HS-27A (cell line): ENCODE measurements at places on chromosomes 2 and 18.

DNA sequence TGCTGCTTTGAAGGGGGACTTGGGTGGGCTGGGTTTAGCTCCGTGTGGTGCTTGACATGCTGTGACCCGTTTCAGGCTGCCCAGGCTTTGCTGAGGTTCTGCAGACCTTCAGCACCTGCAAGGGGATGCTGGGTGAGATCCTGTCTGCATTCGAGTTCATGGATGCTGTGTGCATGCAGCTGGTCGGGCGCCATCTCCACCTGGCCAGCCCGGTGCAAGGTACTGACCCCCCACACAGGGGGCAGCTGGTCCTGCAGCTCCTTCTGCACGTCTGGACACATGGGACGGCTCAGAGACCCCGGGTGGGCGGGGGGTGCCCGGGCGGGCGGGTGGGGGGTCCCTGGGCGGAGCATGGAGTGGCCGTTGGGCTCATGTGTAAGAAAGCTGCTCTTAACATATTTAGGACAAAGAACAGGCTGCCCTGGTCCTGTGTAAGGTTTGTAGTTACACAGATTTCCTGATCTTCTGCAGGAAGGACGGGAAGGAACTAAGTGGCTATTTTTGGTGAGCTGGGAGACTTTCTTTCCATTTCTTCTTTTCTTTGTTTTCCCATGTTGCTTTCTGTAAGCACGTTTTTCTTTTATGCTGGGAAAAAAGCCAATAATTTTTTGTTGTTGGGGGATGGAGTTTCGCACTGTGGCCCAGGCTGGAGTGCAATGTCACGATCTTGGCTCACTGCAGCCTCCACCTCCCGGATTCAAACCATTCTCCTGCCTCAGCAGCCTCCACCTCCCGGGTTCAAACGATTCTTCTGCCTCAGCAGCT lies 15.8 kb downstream of the D2HGDH start:
- no peak for DNase-seq

DNA sequence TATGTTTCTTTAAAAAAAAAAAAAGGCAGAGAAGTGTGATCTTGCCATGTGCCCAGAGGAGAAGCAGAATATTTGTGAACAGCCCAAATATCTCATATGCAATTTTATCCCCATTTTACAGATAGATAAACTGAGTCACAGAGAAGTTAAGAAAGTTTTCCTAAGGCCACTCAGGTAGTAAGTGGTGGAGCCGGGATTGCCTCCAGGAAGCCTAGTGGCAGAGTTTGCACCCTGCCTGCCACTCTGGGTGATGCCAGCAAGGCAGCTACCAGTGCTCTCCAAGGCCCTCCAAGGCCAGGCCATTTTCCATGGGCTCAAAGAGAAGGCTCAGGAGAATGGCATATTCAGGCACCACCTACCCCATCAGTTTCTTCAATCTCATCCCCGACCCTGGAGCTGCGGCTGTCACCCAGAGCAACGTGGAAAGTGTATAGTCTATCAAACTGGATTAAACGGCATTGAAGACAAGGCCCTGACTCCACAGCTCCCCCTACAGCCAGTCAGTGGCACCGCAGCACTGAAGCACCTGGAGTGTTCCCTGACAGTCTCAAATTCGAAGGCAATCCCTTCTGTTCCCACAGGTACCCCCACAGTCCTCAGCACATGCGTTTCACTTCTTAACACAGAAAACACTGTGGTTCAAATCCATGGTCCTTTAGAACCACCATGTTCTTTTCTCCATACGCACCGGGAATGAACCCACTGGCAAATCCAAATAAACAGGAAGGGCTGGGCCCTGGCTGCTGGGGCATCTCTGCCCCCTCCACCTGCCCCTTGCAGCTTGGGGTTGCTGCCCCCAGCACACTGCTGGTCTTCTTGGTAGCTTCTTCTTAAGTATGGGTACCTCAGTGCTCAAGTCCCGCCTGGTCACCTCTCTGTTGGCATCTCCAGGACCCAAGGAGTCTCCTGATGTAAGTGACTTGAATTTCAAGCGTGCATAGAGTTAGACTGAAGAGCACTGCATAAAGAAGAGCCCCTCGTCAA lies 175.3 kb downstream of the INHBB start:
- DNase-seq, result no peak

GRCh38 chr2:23761638-23762037 lies 165.3 kb downstream of the ATAD2B start:
- DNase-seq, result no peak

GRCh38 chr2:85246348-85246747 lies 81.4 kb downstream of the TGOLN2 start:
- DNase-seq, result no peak

- no peak for DNase-seq
Observed at GRCh38 chr2:205524656-205525055, 157.6 kb upstream of the NRP2 start.

DNA sequence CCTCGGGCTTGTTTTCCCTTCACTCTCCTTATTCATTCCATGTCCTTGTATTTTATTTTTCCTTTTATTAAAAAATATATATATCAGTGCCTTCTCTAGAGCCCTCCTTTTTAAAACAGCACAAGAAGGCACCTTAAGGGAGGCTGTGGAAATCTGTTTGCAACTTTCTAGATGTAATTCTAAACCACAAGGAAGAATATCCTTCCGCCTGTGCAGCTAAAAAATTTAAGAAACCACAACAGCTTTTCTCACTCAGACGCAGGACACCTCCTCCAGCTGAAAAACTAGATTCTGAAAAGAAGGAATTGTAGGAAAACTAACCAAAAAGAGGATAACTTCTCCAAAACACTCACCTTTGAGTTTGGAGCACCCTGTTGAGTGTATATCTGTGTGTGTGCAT lies 142.2 kb downstream of the BCL11A start:
- no peak for DNase-seq

GRCh38 chr2:37583402-37583801 lies 88.0 kb downstream of the CDC42EP3 start:
- no peak for DNase-seq

DNA sequence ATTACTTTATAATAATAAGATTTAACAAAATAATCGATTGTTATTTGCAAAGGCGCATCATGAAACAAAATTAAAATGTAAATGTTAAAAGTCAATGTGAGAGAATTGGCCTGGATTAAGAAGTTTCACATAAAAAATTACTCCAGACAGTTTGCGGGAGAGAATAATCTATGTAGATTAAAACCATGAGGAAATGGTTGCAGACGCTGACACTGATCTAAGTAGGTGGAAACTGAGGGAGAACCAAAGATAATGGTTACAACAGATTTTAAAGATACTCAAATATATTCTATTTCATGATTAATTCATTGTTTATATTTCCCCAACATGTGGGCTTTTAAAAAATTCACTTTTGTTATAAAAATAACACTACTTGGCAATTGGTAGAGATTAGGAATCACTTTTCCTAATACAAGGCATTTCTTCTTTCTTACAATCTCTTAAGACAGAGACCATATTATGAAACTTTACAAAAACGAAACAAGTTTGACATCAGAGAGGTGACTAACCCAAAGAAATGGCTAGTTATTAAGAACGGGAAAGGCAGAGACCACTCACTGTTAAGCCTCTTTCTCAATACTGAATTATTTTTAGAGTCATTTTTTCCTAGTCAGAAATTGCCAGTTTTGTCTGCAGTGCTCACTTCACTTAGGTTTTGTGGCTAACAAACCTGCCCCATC lies 1.6 kb downstream of the KANSL1L start:
- DNase-seq, result no peak

GRCh38 chr18:77132369-77133050 lies at the start of gene MBP:
Gene MBP (minus strand): TSS chr18:77132783. CDS start chr18:77105261, 27,522 bp downstream.
- no peak for DNase-seq

- DNase-seq, result no peak
Observed at GRCh38 chr2:58973811-58974281, 732.7 kb upstream of the FANCL start.

- DNase-seq, result no peak
Observed at GRCh38 chr2:220781622-220782241, 790.4 kb downstream of the EPHA4 start.
